ENCODE measurements at places on chromosomes 11 and 22. TPM values are rescaled to one million over a fixed set of nuclear protein-coding genes. Genes with fewer than 3 reads are reported as not detected.

AP1B1 gene
- 31.0 TPM for total RNA-seq

OR52N4 gene
- 0.25 TPM for total RNA-seq

ART1 gene
- total RNA-seq = not detected

GGT5 gene
- 2.0 TPM for total RNA-seq

TCN1 gene
- total RNA-seq = not detected

OOSP4B gene
- not detected for total RNA-seq

VSIG10L2 gene
- total RNA-seq = not detected

MUC2 gene
- total RNA-seq = not detected

RFPL3 gene
- not detected for total RNA-seq

MMP1 gene
- not detected for total RNA-seq

NPTXR gene
- 20.9 TPM for total RNA-seq

CCDC81 gene
- 2.5 TPM for total RNA-seq

GAL3ST1 gene
- total RNA-seq = 0.74 TPM

MEI1 gene
- total RNA-seq = not detected

LARGE1 gene
- total RNA-seq = 31.2 TPM

CELF1 gene
- total RNA-seq = 175 TPM

GPHA2 gene
- total RNA-seq = not detected

OR5D18 gene
- not detected for total RNA-seq

ADAMTS8 gene
- 2.0 TPM for total RNA-seq

SMIM35 gene
- total RNA-seq = not detected

KCNJ1 gene
- not detected for total RNA-seq

NRIP3 gene
- total RNA-seq = 16.7 TPM

RBMXL2 gene
- not detected for total RNA-seq

ARHGAP1 gene
- 17.9 TPM for total RNA-seq

SERPIND1 gene
- 8.6 TPM for total RNA-seq

RIBC2 gene
- 0.25 TPM for total RNA-seq
